ENCODE measurements at places on chromosomes 6 and 20. TPM values are rescaled to one million over a fixed set of nuclear protein-coding genes. Genes with fewer than 3 reads are reported as not detected.

DNA sequence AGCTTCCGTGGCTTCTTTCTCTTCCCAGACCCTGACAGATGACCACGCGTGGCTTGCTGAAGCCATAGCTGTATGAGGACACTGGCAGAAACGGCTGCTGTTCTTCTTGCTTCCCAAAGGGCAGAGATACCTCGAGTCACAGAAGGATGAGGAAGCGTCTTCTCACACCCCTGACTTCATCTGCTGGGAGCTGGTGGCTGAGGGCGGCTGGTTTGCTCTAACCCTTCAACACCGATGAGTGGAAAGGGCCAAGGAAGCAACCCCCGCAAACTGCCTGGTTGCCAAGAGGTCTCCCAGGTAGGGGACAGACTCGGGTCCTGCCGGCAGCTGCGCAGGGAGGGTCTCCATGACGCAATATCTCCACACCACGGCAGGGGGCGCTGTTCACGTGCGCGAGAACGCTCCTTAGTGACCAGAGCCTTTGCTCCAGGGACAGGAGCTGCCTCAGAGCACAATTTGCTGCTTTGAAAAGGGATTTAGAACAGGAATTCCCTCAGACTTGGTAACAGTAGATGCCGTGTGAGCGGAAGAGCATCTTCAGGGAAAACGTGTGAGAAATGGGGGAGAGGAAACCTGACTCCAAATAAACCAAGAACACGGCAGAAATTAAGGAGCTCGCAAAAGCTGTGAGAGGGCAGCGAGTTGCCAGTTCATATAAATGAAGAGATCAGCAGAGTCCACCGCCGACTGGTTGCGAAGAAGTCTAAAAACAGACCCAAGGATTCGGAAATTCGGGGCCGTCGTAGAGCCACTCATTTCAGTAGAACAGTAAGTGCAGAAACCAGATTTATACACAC is 80.2 kb downstream of the ERMARD start:
- H3K36me3 ChIP-seq: no peaks in the 10 kb centered on the region
- no peaks in the 10 kb centered on the region for H3K4me1 ChIP-seq
- H3K4me3 ChIP-seq: no peak overlapping the region
- H3K27ac ChIP-seq: no peak overlapping the region

- H3K27me3 ChIP-seq: no peaks in the 10 kb centered on the region
- H3K4me3 ChIP-seq: no peak overlapping the region
- no peak for DNase-seq
- no peaks in the 10 kb centered on the region for H3K4me1 ChIP-seq
- no peak overlapping the region for H3K27ac ChIP-seq
- no peaks in the 10 kb centered on the region for H3K36me3 ChIP-seq
Measured at GRCh38 chr6:170097505-170098427, 193.1 kb downstream of the DLL1 start.

- H3K27ac ChIP-seq: no peak overlapping the region
- no peak overlapping the region for H3K4me3 ChIP-seq
- H3K4me1 ChIP-seq: no peaks in the 10 kb centered on the region
- no peak for DNase-seq
- H3K36me3 ChIP-seq: no peaks in the 10 kb centered on the region
- no peaks in the 10 kb centered on the region for H3K27me3 ChIP-seq
Measured at GRCh38 chr6:169024047-169024660, 229.5 kb downstream of the THBS2 start.

The NRSN1 gene
- not detected for polyA plus RNA-seq

All from CD14-positive monocyte (primary cell).